ENCODE measurements at places on chromosomes 4 and X.

DNA sequence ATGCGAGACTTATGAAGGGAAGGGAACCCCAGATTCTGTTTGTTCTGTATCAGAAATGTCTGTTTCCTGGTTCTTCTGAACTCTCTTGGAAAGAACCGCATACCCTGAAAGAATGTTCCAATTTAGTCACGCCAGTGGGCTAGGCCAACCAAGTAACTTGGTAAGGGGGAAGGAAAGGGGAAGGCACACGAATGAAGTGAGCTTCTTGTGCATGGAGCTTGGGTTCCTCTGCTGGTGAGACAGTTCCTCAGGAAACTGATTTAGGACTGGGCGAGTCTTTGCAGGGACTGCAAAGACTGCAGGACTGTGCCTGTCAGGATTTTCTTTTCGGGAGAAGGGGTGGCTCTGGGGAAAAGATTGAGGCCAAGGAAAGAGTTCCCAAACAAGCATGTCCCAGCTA, 35.6 kb downstream of the FRMPD3 start:
- no peak for DNase-seq

DNA sequence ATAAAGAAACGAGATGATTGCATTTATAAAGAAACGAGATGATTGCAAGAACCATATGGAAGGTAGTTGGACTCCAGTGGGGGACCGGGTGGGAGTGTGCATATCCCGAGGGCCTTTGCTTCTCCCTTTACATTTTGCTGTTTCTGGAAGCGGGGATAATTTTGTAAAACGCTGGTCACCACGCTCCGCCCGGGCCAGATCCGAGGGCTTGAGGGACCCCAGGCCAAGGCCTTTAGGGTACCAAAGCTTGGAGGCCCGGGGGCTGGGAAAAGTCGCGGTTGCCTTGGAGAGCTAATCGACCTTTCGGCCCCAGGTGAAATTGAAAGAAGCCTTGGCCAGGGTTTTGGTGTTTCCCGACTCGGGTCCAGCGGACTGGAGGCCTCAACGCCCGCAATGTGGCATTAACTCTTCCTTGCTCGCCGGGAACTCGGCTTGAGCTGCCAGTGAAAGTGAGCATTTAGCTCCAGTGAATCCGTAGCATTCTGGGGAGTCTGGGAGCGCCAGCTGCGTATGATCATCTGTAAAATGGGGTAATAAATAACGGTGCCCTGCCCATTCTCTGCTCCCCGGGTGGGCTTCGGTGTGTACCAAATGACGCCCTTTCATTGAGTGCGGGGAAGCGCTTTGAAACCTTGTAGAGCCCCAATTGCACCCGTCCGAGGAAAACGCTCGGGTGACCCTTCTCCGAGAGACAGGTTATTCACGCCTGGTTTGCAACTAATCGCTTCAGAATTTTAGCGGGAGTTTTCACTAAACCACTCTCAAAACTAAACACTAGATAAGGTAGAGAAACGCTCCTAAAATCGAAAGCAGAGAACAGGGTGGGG, 4.5 kb downstream of the NKX3-2 start:
- no peak for DNase-seq

DNA sequence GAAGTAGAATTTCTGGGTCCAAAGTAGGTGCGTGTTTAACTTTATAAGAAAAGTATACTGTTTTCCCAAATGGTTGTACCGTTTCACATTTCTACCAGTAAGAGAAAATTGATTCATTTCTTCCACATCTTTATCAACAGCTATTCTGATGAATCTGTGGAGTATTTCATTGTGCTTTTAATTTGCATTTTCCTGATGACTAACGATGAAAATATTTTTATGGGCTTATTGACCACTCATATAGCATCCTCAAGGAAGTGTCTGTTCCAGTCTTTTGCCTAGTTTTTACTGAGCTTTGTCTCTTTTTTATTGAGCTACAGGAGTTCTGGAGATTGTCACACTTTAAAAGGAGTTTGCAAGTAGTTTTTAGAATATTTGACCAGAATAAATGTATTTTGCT, 92.6 kb downstream of the ASB9 start:
- no peak for DNase-seq

GRCh38 chrX:16005917-16006316, 117.4 kb upstream of the GRPR start:
- DNase-seq = no peak

DNA sequence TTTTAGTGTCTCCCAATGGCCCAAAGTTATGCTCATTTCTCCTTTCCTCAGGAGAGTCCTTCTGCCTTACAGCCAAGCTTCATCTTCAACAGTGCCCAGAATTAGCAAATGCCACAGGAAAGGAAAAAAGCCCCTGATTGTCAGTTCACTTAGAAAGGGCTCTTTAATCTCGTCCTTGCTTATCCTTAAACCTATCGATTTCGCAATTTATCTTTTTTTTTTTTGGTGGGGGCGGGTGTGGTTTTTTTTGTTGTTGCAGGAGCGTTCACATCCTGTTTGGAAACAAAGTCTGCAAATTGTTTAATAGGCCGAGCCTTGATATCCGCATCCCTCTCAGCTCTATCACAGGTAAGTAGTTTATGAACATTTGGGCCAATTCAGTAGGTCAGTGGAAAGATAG, 20.2 kb downstream of the TRPC5OS start:
- DNase-seq = no peak

DNA sequence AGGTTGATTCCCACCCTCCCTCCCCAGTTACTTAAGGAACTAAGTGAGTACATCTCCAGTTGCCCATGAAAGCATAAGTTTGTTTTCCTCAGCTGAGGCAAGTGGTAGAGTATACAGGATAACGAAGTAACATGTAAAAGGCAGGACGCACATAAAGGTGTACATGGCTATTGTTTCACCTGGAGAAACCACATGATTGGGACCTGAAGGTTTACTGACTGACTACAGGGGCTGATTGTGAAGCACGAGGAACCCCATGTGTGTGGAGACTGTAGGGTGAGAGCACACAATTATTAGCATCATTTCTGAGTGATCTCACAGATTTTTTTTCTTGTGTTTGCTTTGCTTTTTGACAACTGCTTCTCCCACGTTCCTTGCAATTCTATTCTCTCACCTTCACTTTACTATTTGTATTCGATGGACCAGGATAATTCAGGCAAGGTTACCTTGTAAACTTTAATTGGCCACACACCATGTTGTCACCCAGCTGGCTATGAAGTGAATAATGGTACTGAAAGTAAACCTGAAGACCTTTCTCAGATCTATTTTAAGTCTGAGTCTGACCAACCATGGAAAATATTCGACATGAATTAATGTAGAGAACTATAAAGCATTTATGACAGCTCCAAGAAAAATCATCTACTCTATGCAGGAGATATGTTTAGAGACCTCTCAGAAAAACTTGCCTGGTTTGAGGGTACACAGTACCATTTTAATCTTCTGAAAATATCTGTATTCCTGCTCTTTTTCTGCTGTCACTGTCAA, 102.5 kb upstream of the MYOZ2 start:
- no peak for DNase-seq

DNA sequence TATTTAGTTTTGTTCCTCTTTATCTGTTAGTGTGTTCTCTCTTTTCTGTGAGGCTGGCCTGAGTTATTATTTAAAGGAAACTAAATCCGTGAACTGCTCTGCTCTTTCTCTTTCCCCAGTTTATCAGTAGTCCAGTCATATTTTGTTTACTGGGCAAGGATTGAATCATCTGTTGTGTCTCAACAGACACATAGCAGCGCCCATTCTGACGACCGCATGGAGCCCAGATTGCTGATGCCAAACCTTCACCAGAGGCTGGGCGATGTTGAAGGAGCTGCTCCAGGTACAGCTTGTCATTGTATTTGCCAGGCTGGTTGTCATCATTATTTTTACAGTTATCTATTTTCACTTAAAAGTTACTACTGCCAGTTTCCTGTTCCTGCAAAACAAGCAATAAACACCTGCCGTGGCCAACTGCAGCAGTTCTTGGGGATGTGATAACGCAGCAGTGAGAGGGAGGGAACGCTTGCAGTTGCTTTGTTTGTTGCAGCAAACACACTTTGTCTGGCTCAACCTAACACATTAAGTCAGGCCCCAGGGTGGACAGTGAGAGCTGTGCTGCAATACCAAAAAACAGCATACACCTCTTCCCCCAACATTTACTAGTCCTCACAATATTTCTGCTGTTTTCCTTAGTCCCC, 10.1 kb downstream of the REELD1 start:
- DNase-seq = no peak

- DNase-seq = no peak
Observed at GRCh38 chr4:113524505-113525186, 236.9 kb downstream of the CAMK2D start.
